ENCODE measurements at places on chromosomes 5 and 9.
A peak's percentile ranks its signal among the peaks of the same experiment; 100 is the strongest.

DNA sequence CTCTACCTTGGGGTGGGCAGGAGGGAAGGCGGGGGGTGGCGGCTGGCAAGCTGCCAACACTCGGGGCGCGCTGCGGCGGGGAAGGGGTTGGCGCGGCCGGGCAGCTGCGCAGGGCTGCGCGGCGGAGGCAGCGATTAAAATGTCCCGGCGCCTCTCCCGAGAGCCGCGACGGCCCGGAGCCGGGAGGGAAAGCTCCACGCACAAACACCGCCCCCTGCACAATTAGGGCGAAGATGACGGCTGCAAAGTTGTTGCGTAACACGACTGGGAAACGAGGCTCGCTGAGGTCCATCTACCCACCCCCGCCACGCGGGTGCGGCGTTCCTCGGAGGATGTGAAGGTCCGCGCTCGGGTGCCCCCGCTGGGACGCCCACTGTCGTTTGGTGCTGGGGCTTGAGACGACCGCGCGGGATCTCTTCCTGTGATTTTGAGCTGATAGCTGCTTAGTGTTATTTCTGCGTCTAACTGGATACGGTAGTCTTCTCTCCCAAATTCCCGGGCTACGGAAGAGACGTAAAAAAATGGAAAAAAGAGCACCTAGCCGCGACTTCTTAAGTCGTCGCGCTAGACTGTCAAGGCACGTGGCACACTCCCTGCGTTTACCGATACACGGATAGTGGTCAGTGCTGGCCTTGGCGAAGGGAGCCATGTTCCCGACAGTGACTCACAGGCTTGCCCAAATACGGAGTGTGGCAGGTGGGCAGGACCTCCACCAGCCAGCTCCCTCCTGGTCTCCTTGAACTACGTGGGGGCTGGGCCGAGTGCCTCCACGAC, 958 bp upstream of the NFIL3 start:
- peak; percentile 65 for DNase-seq

DNA sequence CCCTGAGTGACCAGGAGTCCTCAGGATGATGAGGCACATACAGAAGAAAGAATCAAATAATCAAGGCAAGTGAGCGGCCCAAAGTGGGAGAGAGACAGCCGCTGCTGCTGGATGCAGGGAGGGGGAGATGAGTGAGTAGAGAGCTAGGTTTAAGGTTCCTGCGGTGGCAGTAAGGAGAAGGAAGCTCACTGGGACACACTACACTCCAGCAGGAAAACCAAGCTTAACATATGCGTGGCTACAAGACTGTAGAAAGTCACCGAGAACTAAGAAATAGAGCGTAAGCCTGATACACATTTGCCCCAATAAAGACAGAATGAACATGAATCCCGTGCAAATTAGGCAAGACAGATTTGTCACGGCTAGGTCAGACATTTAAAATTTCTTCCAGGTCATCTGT, 470.2 kb downstream of the KDM4C start:
- DNase-seq = no peak

DNA sequence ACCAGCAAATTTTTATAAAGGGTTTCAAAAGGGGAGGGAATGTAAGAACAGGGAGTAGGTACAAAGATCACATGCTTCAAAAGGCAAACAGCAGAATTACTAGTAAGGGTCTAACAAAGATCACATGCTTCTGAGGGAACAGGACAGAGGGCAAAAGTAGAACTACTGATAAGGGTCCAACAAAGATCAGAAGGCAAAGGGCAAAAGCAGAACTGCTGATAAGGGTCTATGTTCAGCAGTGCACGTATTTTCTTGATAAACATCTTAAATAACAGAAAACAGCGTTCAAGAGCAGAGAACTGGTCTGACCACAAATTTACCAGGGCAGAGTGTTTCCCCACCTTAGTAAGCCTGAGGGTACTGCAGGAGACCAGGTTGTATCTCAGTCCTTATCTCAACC, 469.5 kb upstream of the PIK3R1 start:
- no peak for DNase-seq

DNA sequence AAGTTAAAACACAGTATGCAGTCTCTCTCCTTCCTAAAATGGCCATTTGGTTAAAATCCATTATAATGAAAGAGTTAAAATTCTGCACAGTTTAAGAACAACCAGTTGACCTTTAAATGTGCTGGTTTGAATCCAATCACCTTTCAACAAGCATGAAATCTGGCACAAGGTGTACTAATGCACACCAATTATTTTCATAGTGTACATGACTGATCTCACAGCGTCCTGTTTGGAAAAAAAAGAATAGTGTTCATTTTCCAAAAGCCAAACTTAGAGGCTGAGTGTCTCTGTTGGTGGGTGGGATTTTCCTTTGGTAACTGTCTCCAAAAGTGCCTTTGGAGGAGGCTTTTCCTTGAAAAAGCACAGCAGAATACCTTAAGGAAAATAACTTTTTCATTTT, 180.6 kb downstream of the DEPDC1B start:
- no peak for DNase-seq

GRCh38 chr5:168612996-168613395, 33.8 kb upstream of the PANK3 start:
- no peak for DNase-seq

DNA sequence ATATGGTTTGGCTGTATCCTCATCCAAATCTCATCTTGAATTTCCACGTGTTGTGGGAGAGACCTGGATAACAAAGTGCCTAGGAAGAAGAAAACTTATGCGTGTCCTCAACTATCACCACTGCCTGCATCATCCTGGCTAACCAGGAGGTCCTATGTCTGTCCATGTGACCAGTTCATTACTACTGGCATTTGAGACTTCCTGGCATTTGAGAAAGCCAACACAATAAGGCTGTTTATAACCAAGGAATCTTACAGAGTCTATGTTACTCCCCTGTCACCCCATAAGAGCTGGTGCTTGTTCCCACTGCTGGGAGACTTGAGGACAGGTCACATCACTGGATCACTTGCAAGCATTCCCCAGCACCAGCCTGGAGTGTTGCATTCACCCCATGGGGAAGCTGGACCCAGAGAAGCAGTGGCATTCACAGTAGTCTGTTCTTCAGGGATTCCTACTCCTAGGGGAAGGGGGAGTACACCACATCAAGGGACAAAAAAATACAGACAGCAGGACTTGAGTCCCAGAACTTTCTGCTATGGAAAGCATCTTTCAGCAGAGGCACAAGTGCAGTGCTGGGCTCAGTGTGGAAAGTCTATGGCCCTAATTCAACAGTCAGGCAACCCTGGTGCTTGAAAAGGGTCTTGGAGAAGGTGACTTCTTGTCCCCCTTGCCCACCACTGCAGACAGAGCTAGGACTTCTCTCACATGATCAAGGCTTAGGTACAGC, 717.1 kb downstream of the SEMA5A start:
- no peak for DNase-seq

DNA sequence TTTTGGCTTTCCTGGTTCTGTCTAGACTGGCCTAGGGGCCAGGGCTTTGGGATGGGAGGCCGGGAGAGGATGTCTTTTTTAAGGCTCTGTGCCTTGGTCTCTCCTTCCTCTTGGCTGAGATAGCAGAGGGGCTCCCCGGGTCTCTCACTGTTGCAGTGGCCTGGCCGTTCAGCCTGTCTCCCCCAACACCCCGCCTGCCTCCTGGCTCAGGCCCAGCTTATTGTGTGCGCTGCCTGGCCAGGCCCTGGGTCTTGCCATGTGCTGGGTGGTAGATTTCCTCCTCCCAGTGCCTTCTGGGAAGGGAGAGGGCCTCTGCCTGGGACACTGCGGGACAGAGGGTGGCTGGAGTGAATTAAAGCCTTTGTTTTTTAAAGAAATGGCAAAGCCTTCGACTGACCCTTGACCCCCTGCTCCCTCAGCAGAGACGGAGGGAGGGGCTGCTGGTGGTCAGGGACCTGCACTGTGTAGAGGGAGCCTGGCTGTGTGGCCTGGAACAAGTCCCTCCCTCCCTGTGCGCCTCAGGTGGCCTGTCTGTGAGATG, 11.1 kb downstream of the FPGS start:
- no peak for DNase-seq

GRCh38 chr9:18675332-18675731, 201.4 kb downstream of the ADAMTSL1 start:
- DNase-seq = no peak

DNA sequence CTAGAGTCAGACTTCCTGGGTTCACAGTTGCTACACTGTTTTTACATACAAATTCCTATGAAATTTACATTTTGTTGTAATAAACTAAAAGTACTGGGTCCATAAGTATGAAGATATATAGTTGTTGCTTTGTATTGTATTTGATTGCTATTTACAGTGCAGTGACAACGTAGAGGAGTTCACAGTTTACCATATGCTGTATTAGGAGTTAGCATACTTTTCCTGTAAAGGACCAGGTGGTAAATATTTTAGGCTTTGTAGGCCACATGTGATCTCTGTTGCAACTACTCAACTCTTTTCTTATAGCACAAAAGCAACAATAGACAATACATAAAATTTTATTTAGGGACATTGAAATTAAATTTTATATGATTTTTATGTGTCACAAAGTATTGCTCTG, 18.0 kb downstream of the PAM start:
- no peak for DNase-seq

GRCh38 chr5:99033014-99033900, 104.5 kb upstream of the CHD1 start:
- DNase-seq = no peak

DNA sequence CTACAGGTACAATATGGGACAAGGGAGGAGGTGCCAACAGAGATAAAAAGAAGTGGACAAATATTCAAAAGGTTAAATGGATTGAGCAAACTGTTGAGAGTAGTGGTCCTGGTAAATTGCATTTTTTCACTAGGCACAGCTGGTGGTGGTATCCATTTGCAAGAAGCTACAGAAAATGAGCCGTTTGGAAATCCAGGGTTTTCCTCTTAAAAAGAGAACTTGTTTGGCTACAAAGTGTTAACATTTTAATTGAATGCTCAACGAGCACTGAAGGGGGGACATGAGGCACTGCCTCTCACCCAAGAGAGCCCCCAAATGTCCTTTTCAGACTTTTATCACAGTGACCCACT, 491 bp upstream of the ZCCHC9 start:
- no peak for DNase-seq

GRCh38 chr5:76493190-76493837, 90.2 kb downstream of the IQGAP2 start:
- no peak for DNase-seq

GRCh38 chr9:116243708-116244107, 90.1 kb downstream of the PAPPA start:
- no peak for DNase-seq

DNA sequence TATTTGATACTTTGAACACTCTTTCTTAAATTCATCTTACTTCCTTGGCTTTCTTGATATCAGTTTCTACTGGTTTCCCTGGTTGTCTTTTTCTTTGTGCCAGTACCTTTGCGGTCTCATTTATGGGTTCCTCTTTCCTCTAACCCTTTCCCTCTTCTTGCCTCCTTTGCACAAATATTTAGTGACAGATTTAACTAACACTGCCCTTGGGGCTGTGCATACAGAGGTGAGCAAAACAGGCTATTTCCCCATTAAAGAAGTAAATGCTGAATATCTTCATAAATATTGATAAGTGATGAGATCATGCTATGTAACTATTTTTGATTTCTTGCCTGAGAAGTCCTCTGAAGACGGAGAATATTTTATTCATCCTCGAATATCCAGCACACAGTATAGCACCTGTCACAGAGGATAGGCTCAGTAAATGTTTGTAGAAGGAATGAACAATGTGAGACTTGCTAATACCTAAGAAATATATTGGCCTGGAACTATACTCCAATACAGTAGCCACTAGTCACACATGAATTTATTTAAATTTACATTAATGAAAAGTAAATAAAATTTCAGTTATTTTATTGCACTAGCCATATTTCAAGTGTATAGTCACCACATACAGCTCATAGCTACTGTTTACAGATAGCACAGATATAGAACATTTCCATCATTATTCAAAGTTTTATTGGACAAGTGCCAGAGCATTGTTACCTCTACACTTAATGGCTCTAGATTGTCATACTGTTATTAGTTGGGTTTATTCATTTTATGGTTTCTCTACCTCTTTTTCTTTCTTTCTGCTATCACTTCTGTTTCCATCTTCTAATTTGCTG, 90.4 kb downstream of the RIC1 start:
- no peak for DNase-seq

GRCh38 chr9:89139455-89139854, 39.2 kb downstream of the SHC3 start:
- peak; percentile 16 for DNase-seq

DNA sequence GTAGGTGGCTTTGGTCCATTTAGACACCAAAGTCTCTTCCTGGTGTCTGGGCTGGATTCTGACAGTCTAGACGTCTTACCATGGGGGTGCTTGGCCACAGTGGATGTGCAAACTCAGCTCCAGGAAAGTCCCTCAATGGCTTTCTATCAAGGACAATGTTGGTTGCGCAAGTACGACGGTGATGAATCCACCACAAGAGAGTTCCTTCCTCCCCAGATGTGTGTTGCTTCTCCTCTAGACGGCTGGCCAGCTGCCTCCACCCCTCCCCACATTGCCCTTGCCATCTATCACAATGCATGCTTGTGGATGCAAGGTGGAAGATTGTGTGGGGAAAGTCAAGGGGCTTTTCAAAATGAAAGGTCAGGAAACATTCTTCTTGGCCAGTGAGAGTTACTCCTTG, 89.7 kb upstream of the IRX2 start:
- no peak for DNase-seq

DNA sequence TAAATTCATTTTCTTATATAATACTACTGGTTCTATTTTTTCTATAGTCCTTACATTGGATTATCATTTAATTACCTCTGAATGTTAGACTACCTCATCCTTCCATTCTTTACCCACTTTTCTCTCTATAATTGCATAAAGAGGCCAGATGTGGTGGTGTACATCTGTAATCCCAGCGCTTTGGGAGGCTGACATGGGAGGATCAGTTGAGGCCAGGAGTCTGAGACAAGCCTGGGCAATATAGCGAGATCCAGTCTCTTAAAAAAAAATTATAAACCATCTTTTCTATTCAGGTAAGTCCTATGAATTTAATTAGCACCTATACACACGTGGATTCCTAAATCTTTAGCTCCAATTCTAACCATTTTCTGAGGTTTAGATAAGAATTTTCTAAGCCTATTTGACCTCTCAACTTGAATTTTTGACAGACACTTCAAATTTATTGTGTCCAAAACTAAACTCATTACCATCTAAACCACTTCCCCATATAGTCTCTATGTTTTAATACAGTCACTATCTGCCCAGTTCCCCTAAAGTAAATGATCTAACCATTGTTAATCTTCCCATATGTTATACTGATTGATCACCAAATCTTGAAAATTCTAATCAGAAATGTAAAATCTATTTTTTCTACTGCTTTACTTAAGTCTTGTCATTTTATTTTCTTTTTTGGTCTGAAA, 33.0 kb upstream of the CHD1 start:
- DNase-seq = no peak
